NCI-H1694 treated with DMSO at 0.1 percent for 48 hours (cell line): ENCODE measurements at places on chromosomes 1 and 21.

- DNase-seq = no peak
Measured at GRCh38 chr1:9720785-9721605, 69.5 kb downstream of the PIK3CD start.

DNA sequence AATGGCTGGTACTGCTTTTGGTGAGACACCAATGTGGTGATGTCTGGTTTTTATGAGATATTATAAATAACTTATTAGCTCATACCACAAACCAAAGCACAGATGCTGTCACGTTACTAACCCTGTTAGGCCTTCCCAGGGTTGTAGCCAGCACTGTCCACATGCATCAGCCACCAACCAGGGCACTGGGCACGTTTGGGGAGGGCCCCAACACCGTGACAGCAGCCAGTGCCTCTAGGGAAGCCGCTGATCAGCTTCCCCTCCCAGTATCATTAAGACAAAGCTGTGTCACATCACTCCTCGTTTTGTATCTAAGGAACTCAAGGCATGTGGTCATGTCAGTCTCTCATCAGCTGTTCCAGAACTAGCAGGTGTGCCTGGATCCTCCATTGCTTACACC, 13.9 kb downstream of the URB1 start:
- DNase-seq = no peak

GRCh38 chr1:175222296-175222938, 29.8 kb upstream of the KIAA0040 start:
- DNase-seq = no peak

DNA sequence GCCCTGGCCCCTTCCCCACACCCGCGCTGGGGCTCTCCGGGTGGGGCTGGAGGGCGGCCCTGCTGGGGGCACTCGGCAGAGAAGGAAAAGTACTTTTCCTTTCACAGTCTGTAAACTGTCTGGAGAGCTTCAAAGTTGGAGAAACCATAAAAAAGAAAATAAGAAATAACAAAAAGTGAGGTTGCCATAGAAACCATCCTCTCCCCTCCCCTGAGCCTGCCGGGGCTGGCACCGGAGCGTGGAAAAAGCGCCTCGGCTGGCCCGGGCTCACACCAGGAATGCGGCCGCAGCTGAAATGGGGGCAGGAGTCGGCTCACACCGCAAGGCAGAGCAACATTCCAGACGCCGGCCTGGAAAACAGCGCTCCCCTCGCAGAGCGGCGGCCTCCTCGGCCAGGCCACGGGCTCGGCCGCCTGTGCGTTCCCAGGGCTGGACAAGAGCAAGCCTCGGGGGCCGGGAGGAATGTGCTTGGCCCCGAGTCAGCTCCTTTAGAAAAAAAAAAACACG, 69.2 kb downstream of the MORN1 start:
- no peak for DNase-seq

GRCh38 chr1:59692591-59692990, 122.2 kb upstream of the HOOK1 start:
- peak; percentile 75 for DNase-seq

- no peak for DNase-seq
Measured at GRCh38 chr1:151273924-151274466, 8.1 kb upstream of the ZNF687 start.

GRCh38 chr1:53549781-53550180, 90.6 kb downstream of the DMRTB1 start:
- DNase-seq = no peak
